ENCODE measurements at places on chromosomes 13 and 19.

DNA sequence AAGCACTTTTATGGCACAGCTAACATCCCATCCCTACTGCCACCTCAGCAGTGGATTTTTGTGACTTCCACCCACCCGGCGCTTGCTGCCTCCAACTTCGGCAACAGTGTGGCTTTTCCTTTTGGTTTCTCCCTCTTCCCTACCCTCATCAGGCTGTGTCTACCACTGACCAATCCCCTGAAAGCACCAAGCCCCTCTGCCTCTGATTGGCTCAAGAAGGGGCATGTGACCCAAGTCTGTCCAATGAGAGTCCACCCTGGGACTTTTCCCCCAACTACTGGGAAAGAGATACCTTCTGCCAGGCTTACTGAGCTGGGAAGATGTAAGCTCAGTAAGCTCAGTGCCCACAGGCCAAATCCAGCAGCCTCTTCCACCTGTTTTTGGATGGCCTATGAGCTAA is 5.8 kb downstream of the SMIM7 start:
- DNase-seq, result no peak

GRCh38 chr13:22451327-22451741 is 729.4 kb upstream of the SGCG start:
- no peak for DNase-seq

DNA sequence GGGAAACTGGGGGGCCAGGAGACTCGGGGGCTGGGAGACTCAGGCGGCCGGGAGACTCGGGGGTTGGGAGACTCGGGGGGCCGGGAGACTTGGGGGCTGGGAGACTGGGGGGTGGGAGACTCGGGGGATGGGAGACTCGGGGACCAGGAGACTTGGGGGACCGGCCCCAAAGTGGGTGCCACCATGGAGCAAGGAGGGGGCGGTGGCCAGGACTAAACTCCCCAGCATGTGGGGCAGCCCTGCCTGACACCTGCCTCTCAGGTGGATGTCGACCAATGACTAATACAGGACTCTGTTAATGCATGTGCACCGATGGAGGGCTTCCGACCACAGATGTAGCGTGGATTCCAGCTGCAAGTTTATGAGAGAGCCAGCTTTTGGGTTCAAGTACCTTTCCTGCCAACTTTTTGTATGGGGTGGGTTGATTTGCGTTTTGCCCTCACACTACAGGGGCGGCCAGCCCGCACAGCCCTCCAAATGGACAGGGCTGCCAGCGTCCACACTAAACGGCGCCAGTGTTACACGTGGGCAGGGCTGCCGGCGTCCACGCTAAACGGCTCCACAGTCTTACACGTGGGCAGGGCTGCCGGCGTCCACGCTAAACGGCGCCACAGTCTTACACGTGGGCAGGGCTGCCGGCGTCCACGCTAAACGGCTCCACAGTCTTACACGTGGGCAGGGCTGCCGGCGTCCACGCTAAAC is 62.2 kb downstream of the RASA3 start:
- DNase-seq, result no peak

DNA sequence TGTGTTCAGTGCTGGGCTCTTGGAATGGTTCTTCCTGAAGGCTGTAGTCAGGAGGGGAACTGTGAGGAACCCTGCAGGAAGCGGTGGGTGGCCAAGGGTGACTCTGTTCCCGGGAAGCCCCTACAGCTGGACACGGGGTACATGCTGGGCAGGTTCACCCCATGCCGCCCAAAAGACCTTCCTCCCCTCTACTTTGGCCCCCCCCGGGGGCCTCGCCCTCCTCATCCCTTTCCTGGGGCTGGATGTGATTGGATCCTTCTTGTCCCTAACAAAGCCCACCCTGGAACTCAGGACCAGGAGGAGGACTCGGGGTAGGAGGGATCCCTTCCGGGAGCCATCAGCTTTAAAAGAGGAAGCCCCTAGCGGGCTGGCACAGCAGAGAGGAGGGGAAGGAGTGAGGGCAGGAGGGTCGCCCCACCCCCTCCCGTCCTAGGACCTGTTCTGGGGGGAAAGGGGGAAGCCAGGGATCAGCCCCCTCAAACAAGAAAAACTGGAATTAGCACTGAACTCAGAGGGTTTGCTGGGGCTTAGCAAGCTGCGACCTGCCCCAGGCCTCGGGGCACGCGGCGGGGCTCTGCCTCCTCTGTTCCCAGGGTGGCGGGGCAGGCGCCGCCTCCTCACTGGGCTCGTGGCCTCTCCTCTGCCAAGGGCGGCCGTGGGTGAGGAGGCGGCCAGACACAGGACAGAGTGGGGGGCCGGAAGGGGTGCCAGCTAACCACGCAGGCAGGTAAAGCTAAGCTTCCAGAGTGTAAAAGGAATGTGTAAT is 4.0 kb downstream of the CEBPA start:
- no peak for DNase-seq

- no peak for DNase-seq
These were observed 11.9 kb downstream of the BCAT2 start for GRCh38 chr19:48798937-48799336.

DNA sequence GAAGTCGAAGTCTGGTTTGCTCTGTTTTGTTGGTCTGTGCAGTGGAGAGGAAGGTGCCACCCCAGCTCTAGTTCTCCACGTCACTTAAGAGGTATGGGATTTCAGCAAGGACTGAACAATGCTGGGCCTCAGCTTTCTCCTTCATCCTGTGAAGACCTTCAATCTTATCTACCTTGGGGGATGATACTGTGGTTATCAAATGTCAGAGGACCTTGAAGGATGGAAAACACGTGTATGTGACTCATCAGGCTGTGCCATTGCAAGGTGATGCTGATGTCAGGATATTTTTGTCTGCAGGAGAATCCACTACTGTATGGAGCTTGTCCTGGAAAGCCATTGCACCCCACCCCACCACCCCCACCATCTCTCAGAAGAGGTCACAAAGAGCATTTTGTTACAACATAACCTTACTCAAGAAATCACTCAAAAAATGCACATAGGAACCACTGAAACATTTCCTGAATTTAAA is 81.4 kb upstream of the UQCRFS1 start:
- DNase-seq, result no peak

GRCh38 chr19:54137699-54138488 is at the start of gene CNOT3:
TSS of gene CNOT3 (plus strand) at chr19:54137762. CDS start at chr19:54142979, 5,217 bp downstream.
- no peak for DNase-seq

DNA sequence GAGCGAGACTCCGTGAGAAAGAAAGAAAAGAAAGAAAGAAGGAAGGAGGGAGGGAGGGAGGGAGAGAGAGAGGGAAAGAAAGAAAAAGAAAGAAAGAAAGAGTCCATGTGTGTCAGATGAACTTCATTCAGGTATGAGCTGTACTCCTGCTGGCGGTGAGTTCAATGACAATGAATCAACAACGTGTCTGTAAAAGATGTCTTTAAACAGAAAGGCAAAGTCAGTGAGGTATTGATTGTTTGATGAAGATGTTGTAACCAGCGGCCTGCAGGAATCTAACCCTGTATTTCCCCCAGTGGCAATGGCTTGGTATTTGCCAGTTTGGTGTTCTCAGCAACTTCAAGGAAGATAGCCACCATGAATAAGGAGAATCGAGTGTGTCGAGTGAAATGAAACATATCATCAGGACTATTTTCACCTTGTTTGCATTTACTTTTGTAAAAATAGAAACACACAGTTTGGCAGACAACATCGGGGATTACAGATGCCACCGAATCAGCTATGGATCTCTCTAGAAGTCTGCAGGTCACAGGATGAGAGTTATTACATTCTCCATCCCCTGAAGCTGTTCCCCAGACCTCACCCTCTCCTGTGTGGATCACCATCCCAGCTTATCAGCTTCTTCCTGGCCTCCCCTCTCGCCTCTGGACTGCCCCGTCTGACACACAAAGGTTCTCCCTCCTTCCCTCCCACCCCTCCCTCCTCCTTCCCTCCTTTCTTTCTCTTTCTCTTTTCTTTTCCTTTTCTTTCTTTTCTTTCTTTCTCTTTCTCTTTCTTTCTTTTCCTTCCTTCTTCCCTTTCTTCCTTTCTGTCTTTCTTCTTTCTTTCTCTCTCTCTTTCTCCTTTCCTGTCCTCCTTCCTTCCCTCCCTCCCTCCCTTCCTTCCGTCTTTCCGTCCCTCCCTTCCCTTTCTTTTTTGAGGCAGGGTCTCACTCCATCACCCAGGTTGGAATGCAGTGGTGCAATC is 8.2 kb upstream of the SBK3 start:
- DNase-seq, result peak; percentile 31

DNA sequence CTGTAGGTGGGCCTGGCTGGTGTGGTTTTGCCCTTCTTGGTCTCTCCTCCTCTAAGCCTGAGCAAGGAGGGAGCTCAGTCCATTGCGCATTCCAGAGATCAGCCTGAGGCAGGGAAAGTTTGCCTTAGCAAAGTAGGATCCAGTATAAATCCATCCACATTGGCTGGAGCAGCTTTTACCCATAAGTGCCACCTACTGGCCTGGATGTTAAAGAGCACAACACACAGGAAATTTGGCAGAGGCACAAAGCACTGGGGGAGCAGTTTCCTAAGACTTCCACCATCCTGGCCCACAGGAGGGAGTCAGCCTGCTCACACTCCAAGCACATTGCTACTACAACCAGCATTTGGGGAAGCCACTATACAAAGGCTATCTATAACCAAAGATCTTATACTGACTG is 1124.2 kb downstream of the SLITRK1 start:
- no peak for DNase-seq

DNA sequence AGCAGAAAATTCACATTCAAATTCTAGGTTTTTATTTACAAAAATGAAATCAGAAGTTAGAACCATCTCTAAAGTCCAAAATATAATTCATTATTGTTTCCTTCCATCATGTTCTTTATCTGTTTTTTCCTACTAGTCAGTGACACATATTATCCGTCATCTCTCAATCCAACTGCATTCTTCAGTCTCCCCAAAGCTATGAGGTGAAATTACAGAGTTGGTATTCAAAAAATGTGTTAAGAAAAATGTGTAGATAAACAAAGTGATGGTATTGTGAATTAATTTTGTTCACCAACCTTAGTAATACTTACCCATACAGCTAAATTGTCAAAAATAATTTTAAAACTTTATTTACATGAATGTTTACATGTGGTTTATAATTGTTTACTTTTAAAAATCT is 448.7 kb upstream of the MIR17HG start:
- DNase-seq, result no peak

GRCh38 chr13:100039740-100040139 is 49.2 kb upstream of the PCCA start:
- DNase-seq, result no peak

DNA sequence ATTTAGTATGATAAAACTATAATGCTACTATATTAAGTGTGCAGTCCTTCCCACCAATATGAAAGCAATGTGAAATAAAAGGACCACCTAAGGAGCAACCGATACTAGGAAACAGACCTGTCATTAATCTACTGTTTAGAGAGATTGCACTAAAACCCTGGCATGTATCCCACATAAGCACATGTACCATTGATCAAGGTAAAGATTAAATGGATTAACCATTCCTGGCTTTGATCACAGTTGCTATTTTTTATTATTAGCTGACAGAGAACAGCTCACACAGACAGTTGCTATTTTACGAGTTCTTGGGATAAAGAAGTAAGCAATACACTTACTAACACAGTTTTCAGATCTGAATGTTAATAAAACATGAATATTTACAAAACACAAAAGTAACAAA is 57.7 kb upstream of the ZDHHC20 start:
- DNase-seq, result no peak

DNA sequence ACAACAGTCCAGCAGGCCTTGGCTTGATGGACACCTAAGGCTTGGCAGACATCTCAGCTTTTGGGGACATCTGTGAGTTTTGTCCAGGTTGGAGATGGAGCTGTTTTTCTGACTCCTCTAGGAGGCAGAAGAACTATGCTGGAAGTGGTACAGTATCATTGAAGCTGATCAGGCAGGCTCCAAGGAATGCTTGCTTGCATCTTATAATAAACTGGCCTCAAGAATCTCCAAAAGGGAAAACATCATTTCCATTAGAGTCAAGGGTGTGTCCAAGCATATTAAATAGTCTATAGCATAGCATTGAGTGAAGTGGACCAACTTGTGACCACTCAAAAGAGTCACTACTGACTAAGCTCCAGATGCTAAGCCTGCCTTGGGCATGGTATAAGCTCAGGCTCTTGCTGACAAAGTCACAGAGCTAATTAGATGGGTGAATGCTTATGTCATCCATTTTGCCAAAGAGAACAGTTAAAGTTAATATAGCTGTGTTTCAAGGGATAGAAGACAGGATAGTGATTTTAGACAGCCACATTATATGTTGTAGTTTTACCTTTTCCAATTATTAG is 216.0 kb downstream of the DNAJC15 start:
- DNase-seq, result no peak

Data from mucosa of gallbladder (tissue), 1 donor.